ENCODE measurements at places on chromosomes 4 and X. TPM values are rescaled to one million over a fixed set of nuclear protein-coding genes. Genes with fewer than 3 reads are reported as not detected.
A peak's percentile ranks its signal among the peaks of the same experiment; 100 is the strongest.

- DNase-seq = no peak
Measured at GRCh38 chr4:80967346-80967745, 63.2 kb upstream of the BMP3 start.

AWAT2 gene
- polyA plus RNA-seq = not detected

- DNase-seq = peak; percentile 26
Measured at GRCh38 chrX:6732101-6732500, 197.2 kb upstream of the VCX3A start.

DNA sequence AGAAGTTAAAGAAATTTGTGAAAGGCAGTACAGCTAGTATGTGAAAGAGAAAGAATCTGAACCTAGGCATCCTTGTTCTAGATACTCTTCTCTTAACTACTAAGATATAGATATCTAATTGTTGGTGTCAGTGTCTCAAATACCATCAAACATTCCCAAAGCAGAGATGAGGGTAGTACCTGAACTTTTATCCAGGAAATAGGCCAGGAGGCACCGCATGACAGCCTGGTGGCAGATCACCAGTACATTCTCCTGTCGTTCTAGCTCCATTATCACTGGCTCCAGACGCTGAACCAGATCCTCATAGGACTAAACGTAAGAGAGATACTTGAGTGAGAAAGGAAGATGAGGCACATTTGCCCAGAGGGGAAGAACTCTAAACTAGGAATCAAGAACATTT is 16.8 kb downstream of the TRO start:
- DNase-seq = no peak

ADGRG2 gene
- polyA plus RNA-seq = 0.18 TPM

Measured in GM12878 (cell line).